ENCODE measurements at places on chromosomes 2 and 18.

DNA sequence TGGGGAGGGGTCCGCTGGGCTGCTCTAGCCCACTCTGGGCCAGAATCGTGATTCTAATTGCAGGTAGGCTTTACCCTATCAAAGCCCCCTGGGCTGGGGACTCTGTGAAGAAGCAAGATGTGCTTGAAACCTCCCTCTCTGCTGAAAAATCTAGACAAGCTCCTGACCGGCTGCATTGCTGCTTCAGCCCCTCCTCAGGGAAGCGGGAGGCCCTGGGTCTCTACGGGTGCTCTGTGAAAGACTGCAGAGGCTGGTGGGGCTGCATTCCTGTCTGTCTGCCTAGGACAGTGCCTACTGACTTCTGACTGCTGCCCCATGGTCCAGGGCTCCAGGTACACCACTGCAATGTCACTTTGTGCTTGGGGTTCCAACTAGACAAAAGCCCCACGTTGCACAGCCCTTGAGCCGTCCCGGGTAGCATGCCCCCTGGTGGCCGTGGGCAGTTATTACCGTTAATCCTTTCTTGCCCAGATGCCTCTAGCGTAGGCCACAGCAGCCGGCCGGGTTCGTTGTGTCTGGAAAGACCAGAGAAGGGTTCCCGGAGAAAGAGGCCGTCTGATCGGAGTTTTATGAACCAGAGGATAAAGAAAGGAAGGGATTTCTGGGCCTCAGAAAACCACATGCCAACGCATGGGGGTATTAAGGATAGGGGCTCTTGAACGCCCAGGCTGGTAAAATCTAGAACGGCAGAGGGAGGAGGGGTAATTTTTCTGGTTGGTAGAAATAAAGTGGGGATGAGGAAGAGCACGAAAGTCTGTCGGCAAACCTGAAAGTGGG is 15.9 kb upstream of the C1QL2 start:
- no peak for DNase-seq

DNA sequence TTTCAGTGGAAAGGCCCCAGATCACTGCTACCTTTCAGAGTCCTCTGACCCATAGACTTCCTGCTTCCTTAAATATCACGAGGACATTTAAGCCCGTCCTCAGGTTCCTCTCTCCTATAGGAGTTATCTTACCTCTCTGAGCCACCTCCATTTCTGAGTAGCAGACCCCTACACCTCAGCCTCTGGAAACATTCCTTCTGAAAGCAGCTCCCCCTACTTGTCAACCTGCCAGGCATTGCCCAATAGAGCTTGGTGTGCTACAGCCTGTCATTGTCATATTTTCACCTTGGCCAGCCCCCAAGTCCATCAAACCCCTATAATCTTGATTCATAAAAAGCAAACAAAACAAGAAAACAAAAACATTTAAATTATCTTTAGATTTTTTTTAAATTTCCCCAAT is 717.9 kb upstream of the SLC8A1 start:
- DNase-seq = no peak

DNA sequence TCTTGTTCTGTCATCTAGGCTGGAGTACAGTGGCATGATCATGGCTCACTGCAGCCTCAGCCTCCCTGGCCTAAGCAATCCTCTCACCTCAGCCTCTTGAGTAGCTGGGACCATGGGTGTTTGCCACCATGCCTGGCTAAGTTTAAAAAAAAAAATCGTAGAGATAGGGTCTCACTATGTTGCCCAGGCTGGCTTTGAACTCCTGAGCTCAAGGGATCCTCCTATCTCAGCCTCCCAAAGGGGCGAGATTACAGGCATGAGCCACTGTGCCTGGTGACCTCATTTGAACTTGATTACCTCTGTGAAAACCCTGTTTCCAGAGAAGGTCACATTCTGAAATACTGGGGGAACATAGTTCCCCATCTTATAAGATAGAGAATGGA is 190.3 kb downstream of the NEDD4L start:
- no peak for DNase-seq

GRCh38 chr2:223865124-223865523 is 27.7 kb upstream of the AP1S3 start:
- no peak for DNase-seq

DNA sequence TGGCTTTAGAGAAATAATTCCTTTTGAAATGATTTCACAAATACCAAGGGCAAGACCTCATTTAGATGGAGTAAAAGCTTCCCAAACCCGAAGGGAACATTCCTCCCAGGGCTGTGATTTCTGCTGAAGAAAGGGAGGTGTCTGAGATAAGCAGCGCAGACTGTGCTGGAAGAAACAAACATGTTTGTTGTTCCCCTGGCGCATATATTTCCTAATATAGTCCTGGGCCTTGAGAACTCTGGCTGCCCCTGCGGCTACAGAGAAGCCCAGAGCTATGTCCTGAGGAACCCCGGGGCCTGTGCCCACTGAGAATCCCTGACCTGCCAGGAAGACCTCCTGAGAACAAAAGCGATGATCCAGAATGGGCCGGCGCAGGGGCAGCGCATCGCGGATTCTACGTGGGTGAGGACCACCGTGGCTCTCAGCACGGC is 372.6 kb upstream of the NT5C1B start:
- DNase-seq = no peak
